Fibroblast of upper back skin (primary cell): ENCODE measurements at places on chromosomes 5 and 9.

DNA sequence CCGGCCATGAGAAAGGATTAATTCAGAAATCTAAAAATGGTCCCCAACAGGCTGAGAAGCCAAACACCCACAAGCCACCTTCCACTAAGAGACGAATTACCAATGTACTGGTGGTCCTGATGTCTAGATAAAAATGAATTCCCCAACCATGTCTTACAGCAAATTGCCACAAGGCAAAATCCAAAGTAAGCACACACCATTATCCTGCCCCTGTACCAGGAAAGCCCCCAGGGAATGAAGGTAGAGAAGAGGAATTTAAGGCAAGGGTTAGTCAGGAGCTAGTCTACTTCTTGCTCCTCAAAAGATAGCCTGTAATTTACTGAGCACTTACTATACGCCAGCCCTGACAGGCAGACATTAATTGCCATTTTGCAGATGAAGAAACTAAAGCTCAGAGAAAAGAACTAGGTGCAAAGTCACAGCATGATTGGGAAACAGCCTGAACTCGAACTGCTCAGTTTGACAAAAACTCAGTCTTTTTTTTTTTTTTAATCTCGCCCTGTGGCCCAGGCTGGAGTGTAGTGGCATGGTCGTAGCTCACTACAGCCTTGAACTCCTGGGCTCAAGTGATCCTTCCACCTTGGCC is 64.3 kb downstream of the RAPGEF1 start:
- no peak for DNase-seq

- DNase-seq: peak; percentile 22
These were observed 43.9 kb downstream of the MCCC2 start for GRCh38 chr5:71631070-71631469.

DNA sequence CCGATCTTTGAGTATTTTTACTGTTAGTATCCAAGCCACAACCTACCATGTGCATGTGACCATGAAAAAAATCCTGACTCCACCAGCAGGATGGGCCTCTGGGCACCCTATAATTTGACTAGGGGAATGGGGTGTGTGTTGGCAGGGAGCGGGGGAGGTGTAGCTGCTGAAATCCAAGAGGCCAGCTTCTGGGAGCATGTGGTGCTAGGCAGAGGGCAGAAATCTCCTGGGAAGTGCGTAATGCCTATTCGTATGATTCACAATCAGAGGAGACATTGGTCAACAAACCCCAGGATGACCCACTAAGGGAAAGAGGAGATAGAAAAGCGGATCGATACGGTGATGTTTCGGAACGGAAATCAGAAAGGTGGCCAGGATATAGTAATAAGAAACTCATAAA is 149.9 kb downstream of the ARSB start:
- no peak for DNase-seq

DNA sequence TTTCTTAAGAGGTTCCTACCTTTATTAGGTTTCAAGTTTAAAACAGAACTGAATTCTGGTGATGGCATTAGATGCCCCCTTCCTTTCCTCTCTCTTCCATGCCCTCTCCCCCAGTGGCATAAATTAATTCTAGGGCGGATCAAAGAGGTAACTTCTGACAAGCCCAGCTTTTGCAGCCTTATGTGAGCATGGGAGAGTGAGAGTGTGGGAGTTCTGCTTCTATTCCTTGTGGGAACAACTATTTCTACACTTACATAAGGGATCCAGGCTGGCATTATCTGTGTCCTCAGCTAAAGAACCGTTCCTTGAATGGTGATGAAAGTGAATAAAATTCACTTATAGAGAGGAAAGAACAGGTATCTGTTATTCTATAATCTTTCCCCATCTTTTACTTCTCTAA is 437.6 kb downstream of the KIF4B start:
- no peak for DNase-seq

DNA sequence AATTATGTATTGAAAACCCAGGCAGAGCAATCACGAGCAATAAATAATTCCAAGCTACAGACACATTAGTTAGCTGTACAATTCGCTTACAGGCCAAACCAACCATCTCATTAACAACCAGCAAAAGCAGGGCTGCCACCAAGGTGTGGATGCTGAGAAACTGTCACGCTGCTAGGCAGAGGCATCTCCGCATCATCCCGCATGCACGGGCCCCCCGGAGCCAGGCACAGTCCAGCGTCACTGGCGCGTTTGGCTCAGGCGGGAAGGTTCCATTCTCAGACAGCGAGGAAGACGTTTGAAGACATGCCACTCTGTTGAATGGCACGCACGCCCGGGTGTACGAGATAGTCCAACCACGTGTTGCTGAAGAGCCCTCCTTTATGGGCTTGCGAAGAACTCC is 184.0 kb downstream of the OLFM1 start:
- no peak for DNase-seq

GRCh38 chr9:125649826-125650225 is 57.2 kb downstream of the MAPKAP1 start:
- DNase-seq: no peak

DNA sequence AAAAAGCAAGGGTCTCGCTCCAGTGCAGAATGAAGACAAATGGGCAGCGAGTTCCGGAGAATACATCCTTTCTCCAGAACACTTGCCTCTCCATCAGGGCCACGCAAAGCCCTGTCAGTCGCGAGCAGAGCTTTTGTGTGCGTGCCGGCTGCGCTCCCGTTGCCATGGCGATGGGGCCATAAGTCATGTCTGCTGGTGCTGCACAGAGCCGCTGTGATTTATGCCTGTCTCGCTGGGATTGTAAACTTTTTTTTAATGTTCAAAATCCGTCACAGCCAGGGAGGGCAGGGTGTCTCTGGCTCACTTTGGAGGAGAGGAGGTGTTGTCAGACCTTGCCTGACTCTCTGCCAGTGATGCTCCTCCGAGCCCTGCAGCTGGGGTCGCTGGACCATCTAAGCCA is 272.7 kb downstream of the TRIM32 start:
- peak; percentile 64 for DNase-seq

DNA sequence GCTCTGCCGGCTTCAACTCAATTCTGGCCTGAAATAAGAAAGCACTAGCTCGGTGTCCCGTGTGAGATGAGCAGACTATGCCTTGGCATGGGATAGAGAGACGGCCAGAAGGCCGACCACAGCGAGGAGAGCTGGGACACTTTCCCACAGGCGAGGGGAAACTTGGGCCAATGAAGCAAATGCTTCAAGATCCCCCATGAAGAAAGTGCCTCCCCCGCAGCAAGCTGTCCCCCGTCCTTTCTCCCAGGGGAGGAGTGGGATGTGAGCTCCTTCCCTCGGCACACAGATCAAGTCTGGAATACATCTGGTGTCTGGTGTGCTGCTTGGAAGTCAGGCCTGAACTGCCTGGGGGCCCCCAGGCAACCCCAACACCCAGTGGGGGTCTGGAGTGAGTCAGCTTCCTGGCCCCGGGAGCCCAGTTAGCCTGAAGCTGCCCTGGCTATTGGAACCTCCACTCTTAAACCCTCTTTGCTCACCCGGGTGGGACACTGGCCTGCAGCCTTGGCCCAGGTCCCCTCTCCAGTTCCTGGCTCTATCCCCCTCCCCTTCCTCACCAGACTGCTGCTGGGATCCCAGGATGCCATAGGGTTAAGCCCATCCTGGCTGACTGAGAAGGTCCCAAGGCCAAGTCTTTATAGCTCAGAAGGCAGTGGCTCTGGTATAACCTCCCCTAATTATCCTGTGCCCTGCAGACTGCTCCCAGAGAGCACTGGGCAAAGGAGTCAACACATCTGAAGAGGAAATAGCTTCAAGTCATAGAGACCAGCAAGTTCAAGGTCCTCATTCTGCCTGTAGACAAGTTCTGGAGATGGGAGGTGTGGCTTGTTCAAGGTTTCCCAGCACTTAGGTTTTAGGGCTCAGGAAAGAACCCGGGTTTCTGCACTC is 205.3 kb downstream of the TTLL11 start:
- peak; percentile 77 for DNase-seq

- no peak for DNase-seq
These were observed 1413.6 kb upstream of the ACO1 start for GRCh38 chr9:30970812-30971211.

DNA sequence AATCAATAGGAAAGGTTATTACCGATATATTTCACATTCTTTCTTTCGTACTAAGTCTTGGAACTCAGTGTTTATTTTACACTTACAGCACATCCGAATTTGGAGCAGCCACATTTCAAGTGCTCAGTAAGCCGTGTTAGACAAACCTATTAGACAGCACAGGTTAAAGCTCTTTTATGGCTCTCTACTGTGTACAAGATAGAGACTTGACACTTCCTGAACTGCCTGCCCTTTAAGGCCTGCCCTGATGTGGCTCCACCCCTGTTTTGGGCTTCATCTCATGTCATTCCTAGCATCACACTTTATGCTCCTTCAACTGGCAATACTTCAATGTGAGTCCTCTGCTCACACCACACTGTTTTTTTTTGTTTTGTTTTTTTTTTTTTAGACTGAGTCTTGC is 23.5 kb upstream of the SUSD1 start:
- DNase-seq: no peak

DNA sequence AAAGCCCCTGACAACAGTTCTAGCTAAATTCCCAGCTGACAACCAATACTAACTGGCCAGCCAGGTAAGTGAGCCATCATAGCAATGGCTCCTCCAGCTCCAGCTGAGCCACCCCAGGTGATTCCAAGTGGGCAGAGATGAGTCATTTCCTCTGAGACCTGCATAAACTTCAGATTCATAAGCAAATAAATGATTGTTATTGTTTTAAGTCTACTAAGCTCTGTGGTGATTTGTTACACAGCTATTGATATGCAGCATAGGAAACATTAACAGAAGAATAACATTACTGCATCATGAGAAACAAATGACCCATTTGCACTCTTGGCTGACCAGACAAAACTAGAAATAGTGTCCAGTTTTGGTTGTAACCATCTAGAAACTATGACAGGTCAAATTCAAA is 60.3 kb downstream of the TTC39B start:
- DNase-seq: no peak

GRCh38 chr5:38871790-38872551 is 26.2 kb downstream of the OSMR start:
- DNase-seq: peak; percentile 98

- no peak for DNase-seq
These were observed 53.5 kb downstream of the ICE1 start for GRCh38 chr5:5475975-5476374.

DNA sequence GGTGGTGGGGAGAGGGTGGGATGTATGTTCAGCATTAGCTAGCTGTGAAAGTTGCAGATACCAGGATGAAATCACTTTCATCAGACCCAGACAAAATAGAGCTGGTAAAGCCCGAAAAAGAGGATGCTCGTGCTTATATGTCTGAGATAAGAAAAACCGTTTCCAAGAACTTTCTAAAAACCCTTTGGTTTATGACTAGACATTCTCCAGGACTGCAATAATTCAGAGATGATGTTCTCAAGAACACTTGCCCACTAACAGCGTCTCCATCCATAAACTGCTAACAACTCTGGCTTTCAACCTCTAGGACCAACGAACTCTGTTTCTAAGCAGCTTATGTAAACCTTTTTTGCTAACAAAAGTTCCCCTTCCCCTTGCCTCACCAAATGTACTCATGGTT is 8.4 kb upstream of the AMACR start:
- DNase-seq: no peak

DNA sequence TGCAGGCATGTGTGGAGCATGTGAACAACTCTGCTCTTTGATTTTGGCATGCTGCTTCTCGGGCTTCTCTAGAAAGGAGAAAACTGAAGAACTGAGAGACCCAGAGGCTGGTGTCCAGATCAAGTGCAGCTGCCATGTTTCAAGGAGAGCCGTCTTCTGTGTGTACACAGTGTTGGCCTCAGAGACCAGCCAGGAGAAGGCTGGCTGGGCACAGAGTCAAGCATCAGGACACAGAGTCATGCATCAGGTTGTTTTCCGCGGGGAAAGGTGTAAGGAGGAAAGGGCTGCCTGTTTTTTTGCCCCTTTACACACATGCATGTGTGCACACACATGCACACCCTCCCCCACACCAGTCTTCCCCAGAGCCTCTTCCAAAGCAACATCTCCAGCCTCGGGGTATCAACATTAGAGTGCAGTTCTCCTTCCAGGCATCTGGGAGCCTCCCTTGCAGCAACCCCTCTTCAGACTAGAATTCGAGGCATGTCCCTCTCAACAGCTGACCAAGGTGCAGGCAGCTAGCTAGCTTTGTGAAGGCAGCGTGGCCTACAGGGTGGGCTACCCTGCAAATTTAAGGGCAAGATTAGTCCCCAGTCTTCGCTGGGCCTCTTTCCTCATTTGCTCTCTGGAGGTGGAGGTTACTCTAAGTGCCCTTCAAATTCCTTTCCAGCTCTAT is 180.9 kb downstream of the AOPEP start:
- no peak for DNase-seq
